Left renal pelvis (tissue), 4 donors: ENCODE measurements at places on chromosomes 3 and 15.
A peak's percentile ranks its signal among the peaks of the same experiment; 100 is the strongest.

DNA sequence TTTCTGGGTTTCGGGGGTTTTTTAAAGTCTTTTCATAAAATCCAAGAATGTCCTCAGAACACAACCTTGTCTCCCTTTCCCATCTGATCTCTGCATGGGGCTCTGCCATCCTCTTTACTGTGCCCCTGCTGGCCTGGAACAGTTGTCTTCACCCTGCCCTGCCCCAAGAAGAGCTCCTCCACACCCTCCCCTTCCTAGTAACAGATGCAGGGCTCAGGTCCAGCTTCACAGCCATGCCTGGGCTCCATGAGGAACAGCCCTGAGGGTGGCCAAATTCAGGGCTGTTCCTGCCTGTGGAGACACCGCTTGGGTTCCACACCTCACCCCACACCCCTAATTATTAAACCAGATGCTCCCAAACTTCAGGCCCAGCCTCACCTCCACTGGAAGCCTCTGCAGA lies 12.9 kb upstream of the ULK3 start:
- no peak for DNase-seq

DNA sequence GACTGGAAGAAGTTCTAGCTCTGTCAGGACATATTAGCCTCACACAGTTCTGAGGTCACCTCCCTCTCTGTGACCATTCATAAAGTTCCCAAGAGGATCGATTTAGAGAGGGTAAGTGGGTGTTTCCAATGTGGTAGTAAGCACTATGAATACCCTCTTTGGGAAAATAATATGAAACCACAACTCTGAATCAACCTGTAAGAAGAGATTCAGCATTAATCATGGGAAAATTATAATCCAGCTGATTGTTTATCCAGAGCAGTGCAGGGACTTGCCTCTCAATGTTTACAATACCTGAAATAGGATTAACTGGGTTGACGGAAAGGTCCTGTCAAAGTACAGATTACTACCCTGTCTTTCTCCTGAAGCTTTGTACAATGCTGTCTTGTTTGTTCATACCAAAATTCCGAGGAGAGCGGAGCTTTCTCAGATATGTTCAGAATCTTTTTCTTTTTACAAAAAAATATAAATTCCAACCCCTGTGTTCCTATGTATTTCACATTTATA lies 302.9 kb upstream of the DPPA4 start:
- no peak for DNase-seq

GRCh38 chr3:77906102-77906709 lies 866.3 kb downstream of the ROBO2 start:
- no peak for DNase-seq

DNA sequence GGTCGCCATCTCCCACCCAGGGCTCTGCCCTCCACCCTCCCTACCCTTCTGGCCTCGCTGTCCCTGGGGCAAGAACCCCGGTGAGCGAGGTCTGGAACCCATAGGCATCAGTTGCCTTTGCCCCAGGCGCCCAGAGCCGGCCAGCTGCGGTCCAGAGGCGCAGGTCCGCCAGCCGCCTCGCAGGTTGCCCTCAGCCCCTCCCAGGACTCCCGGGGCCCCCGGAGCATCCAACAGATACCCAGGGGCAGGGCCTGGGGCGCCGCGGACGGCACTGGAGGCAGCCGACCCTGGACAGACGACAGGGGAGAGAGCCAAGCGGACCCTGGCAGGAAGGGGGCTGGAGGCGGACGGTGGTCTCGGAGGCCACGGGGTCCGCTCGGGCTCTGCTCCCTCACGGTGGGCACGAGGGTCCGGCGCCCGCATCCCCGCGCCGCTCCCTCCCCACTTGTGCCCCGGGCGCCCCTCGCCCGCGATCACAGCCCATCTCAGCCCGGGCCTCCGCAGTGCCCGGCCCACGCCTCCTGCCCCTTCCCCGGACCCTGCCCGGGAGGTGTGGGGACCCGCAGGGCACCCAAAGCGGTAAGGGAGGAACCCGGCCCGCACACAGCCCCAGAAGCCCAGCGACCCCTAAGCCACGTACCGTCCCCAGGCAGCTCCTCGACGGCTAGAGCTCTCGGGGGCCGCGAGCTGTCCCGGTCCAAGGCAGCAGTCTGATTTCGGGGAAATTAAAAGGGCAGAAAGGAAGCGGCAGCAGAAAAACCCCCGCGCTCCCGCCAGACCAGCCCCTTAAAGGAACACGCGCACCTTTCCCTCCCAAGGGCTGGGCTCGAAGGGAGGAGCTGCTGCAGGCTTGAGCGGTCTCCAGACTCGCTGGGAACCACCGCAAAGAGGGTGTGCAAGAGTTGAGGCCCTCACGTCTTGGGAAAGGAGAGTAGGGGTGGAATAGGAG lies at the start of gene HAPLN3:
TSS of gene HAPLN3 (minus strand) at position 726 of the 949 bp plus-strand sequence. CDS start 8,246 bp downstream, outside the sequence.
- DNase-seq: no peak

DNA sequence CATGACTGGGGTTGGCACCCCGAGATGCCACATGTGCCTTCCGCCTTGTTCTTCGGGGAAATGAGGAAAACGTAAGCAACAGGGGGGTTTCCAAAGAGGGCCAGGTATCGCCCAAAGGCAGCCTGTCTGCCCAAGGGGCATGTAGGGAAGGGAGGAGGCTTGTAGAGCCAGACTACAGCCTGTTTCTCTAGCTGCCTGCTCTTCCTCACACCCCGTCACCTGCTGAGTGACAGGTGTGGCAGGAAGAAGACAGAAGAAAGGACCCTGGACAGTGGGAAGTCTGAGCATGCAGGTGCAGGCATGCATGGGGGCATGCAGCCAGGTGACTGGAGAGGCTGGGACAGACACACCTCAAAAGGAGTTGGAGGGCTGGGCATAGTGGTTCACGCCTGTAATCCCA lies 9.8 kb downstream of the PLA2G4E start:
- no peak for DNase-seq

- no peak for DNase-seq
Observed at GRCh38 chr15:80744826-80745225, 34.3 kb upstream of the CEMIP start.

GRCh38 chr3:167728632-167729323 lies 5.9 kb downstream of the PDCD10 start:
- DNase-seq: no peak

DNA sequence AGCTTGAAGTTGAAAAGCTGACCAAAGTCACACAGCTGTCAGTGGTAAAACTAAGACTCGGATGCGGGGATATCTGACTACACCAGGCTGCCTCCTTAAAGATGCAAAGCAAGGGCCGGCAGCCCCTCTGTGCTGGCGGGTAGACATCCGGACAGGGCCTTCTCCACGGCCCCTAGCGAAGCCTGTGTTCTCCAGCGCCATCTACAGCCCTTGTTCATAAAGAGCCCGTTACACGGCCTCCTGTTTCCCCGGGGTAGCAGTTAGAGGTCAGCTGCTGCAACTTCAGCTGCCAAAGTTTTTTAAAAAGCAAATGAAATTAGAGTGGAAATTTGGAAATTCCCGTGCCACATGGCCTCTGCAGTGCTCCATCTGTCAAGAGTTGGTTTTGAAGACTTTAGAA lies 383.0 kb downstream of the TBL1XR1 start:
- no peak for DNase-seq

GRCh38 chr3:132786890-132787289 lies 64.7 kb upstream of the NPHP3 start:
- DNase-seq: no peak

- DNase-seq: no peak
Observed at GRCh38 chr3:126612479-126613205, 42.3 kb downstream of the TXNRD3 start.

GRCh38 chr15:69760258-69760845 lies 307.7 kb downstream of the RPLP1 start:
- no peak for DNase-seq

DNA sequence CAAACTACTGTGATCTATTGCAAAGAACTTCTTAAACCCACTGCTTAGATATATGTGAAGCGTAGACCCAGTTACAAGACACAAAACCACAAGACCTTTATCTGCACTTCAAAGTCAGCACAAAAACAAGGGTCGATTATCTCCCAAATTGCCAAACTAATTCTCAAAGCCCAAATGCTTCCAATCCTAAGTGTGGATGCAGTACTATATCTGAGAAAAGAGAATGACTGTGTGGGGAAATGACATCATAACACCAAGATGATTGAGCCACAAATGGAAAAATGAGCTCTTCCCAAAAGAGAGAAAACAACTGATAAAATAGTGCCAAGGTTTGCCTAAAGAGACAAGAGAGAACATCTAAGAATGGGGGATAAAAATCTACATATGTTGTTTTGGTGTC lies 86.2 kb downstream of the MEIS2 start:
- DNase-seq: no peak

DNA sequence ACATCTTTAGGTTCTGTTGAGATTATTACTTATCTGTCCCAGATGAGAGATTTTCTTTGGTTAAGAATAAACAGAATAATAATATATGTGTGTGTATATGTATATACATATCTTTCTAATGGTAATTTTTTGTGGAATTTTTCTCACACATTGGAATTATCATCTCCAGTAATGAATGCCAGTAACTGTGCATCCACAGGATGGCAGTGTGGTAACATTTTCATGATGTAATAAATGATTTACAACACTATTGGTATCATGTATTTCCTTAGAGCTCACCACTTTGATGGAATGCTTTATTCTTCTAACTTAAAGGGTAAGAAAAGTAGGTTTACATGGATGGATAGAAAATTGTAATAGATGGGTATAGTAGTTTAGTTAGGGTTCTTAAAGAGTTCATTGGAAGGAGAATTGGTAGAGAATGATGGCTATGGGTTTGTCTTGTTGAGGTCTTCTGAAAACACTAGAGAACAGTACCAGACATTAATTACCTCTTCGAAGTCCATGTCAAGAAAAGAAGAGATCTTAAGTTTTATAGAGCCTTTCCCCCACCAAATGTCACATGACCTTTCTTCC lies 78.1 kb downstream of the STT3B start:
- DNase-seq: no peak

- no peak for DNase-seq
Observed at GRCh38 chr3:181712226-181712552, 464 bp downstream of the SOX2 start.

DNA sequence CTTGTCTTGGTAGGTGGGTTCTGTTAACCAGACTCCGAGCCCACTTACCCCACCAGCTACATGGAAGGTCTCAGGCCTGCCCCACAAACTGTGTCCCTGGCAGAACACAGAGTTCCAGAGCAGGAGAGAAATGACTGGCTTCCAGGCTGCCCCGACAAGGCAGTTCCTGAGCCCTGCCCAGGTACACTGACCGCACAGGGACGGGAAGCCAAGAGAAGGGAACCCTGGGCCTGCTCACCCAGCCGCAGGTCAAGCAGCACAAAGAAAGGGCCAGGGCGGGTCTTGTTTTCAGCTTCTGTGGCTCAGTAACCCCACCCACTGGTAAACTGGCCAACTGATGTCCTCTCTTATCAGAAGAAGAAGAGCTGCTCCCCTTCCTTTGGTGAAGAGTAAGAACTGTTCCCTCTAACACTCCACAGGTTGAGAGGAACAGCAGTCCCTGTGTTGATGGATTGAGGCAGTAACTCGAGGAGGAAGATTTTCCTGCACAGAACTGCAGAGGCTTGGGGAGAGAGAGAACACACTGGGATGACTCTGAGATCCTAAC lies 68.4 kb downstream of the CRTC3 start:
- DNase-seq: no peak

GRCh38 chr3:160027541-160028195 lies 39.0 kb downstream of the IL12A start:
- no peak for DNase-seq

- no peak for DNase-seq
Observed at GRCh38 chr3:9916346-9916733, 558 bp upstream of the IL17RC start.

DNA sequence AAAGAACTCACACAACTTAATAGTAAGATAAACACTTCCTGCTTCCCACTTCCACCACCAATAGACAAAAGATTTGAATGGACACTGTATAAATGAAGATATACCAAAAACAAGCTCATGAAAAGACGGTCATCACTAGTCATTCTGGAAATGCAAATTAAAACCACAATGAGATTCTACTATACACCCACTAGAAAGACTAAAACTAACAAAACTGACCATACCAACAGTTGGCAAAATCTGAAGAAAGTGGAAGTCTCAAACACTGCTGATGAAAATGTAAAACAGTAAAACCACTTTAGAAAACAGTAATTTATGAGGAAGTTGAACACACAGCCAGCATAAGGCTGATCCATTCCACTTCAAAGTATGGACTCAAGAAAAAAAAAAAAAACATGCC lies 35.6 kb upstream of the CD96 start:
- no peak for DNase-seq

DNA sequence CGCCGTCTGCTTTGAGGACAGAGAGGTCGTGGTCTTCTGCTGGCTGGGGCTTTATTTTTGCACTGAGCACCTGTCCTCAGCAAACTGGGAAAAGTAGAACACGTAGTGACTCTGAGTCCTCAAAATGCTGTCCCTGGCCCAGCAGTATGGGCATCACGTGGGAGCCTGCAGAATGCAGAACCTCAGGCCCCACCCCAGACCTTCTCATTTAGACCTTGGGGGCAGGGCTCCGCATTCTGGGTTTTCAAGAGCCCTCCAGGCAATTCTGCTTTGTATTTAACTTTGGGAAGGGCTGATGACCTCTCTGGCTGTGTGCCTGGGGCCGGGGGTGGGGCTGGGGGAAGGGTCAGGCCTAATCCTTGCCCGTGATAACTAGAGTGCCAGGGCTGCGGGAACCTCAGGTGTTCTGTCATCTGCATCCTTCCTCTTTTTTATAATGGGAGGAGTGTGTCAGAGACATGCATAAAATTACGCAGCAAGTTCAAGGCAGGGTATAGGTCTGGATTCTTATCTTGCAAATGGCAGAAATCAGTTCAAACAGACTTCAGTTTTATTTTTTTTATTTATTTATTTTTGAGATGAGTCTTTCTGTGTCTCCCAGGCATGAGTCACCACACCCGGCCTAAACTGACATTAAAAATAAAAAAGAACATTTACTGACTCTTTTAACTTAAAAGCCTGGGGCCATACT lies 11.1 kb downstream of the SLC6A6 start:
- no peak for DNase-seq

DNA sequence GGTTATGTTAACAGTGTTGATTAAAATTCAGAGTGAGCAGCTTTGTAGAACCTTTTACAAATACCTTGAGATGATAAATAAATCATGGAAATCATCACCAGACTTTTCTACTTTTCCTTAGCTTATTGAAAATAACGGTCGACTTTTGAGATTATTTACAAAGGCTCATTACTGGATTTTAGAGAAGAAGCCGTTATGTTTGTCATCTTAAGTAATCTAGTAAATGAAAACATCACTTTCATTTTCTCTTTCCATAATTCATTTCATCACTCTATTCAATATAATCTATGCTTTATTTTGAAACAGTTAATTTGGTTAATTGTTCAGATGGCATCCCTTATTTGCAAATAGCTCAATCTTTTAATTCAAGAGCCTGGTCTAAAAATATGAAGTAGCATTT lies 3.6 kb downstream of the PLCL2 start:
- no peak for DNase-seq

DNA sequence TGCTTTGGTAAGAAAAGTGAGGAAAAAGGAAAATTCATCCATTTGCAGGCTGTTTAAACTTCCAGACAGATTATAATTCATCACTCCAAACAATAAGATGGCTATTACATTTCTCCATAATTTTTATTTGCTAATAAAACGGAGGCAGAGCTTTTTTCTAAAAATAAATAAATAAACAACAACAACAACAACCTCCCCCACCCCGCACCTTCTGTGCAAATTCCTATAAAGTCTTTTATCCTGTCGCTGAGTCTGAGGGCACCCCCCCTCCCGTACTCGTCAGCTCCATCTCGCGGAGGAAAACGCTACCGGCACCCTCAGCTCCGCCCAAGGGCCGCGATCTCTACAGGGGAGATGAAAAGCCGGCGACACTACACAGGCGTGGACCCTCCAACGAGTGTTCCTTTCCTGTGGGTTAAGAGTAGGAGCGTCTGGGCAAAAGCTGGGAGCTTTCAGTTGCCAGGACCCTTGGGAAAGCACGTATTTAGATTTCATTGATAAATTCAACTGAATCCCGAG lies 1.0 kb upstream of the ATP1B3 start:
- peak; percentile 70 for DNase-seq
